ENCODE measurements at places on chromosomes 12 and 14.
A peak's percentile ranks its signal among the peaks of the same experiment; 100 is the strongest.

DNA sequence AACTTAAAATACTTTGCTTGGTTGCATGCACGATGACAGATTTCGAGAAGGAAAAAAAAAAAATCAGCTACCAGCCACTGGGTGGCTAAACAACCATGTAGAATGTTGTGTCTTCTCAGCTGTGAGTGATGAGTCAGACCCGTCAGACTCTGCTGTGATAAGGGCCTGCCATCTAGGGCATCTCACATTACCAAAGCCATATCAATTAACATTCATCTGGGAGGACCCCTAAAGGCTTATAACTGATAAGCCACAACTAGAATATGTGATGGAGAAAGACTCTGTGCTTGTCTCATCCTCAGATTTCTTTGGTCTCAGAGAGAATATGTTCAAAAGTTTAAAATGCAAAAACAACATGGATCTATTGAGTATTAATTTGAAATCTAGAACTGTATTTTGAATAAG lies 111.5 kb downstream of the PAX9 start:
- no peak for DNase-seq

- DNase-seq = no peak
Measured at GRCh38 chr14:24234095-24235005, 1.6 kb downstream of the GMPR2 start.

- no peak for DNase-seq
Measured at GRCh38 chr12:125110641-125111360, 45.6 kb downstream of the AACS start.

- DNase-seq = no peak
Measured at GRCh38 chr12:5013266-5013730, 30.4 kb upstream of the KCNA5 start.

DNA sequence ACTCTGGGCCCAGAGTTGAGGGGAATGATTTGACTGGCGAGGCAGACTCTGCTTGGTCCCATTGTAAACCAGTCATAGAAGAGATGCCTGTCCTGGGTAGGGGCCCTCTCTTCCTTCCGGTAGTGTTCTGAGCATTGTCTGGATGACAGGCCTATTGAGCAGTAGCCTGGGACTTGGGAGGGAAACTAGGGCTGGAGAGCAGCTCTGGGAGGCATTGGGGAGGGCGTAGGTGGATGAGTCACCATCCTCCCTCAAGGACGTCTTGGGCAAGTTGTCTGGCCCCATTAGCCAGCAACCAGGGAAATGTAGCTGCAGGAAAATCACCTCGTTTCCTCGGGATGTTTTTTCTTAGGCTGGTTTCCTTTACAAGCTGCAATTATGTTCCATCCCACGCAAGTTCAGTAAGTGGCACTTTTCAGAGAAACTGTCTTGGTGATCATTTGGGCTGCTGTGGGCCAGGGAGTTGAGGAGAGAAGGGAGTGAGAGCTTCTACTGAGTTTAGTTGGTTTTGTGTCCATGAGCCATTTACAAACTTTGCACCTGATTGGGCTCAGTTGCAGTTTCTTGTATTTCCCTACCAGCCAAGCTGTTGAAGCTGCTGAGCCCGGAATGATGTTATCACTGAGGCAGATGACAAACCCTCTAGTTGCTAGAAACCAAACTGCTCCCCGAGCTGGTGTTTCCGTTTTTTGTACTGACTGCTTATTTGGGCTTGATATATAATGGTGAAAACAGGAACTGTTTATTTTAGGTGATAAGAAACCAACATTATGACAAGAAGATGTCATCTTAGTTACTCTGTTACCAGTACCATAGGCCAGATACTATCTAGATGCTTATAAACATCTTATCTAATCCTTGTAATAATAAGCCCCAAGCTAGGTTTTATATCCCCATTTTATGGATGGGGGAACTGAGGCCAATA lies 147.6 kb downstream of the CHST11 start:
- peak; percentile 10 for DNase-seq

GRCh38 chr14:21070083-21070609 lies at the start of gene ARHGEF40:
TSS of gene ARHGEF40 (plus strand) at chr14:21070304. CDS start at chr14:21070397, 93 bp downstream.
- no peak for DNase-seq

- no peak for DNase-seq
Measured at GRCh38 chr14:96351986-96352385, 11.2 kb downstream of the ATG2B start.

DNA sequence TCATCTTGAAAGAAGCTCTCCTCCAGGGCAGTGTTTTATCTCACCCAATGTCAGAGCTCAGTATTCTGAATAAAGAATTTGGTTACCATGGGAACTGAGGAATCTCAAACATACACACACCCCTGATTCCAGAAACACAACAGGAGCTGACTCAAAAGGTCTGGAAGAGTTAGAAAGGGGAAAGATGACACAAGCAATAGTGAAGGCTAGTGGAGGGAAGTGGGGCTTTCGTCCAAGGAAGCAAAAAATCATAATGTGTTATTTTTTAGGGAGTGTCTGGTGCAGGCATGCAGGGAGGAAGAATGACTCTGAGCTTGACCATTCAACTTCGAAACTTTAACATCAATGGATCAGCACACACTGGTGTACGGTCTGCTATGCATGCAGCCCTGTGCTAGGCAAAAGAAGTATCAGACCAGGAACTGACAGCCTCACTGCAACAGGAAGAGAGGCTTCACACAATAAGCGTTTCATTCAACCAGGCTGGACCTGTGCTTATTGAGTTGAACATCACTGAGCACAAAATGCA lies 20.3 kb downstream of the HEBP1 start:
- DNase-seq = no peak

DNA sequence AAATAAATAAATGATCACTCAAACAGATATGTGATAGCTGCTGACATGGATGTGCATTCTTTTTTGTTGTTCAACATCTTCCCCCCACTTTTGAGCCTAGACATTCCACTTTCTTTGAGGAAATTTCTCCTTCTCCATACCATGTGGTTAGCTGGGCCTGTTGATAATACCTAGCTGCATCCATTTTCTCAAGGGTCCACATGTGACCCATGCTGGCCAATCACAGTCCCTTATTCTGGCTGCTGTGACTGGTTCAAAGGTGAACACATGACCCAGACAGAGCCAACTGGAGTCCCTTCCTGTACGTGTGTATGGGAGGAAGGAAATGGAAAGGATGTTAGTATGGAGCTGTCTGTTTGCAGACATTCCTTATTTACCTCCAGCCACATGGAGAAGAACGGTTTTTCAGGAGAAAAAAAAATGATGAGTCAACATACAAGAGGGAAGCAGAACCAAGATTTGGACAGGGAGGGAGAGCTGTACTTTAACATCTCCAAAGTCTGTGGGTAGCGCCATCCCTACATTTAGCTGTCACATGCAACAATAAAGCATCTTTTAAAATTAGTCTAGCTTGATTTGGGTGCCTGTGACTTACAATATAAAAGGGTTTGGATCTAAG lies 391.7 kb upstream of the TBX3 start:
- no peak for DNase-seq

DNA sequence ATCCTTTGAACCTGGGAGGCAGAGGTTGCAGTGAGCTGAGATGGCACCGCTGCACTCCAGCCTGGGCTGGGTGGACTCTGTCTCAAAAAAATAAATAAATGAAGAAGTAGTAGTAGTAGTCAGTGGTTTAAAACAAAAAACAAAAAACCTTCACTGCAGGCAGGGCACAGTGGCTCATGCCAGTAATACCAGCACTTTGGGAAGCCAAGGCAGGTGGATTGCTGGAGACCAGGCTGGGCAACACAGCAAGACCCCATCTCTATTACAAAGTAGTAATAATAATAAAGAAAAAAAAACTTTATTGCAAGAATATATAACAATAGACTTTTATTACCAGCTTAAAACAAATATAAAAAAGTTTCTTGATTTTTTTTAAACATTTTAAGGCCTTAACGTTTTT lies 13.8 kb upstream of the NEK9 start:
- DNase-seq = no peak

DNA sequence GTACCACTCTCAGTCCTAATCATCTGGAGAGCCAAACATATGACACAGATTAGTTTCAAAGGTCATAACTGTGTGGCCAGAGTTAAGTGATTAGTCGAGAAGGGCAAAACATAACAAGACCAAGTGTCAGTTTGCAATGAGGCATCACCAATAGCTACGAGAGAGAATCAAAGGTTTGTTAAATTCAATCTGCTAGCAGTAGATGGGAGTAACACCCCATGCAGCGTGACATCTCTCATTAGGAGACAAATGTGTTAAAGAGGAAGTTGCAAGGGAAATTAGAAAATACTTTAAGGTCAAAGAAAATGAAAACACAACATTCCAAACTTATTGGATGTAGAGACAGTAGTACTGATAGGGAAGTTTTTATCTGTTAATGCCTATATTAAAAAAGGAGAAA lies 135.7 kb upstream of the SYT10 start:
- DNase-seq = no peak

- no peak for DNase-seq
Measured at GRCh38 chr14:77495334-77495733, 3.3 kb downstream of the ISM2 start.

DNA sequence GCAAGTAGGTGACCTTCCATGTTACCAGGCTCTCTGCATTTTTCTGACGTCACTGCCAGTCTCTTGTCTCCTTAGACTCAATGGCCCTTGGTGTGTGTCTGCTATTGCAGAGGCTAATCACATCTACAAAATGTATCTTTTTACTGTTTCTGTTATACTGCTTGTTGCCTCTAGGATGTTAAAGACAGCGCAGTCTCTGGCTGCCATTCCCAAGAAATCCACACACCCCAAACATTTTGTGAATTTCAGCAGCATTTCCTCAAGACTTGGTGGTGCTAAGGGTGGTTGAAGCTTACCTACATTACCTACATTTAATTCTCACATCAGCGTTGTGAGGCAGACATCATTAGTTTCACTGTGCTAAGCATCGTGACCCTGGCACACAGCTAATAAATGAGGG lies 87.2 kb downstream of the C12orf75 start:
- DNase-seq = no peak

DNA sequence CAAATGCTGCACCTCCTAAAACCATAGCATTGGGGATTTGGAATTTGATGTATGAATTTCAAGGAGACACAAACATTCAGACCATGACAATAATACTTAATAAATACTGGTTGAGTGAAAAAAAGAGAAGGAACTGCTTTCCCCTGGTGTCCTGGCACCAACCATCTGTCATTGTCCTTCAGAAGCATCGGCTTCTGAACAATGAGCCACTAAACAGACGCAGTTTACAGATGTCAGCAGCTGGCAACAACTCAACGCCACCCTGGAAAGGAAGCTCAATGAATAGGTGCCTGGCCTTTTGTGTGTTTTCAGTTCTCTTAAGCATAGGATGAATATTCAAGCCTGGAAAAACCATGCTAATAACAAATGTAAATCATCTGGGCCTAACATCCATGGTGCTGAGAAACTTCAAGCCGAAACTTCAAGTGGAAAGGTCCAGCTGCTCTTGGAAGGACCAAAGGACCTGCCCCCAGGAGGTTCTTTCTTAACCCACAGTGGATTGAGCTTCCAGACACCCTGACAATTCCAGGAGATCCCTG lies 101.3 kb downstream of the WIF1 start:
- DNase-seq = no peak

- no peak for DNase-seq
Measured at GRCh38 chr12:53978477-53979356, 4.0 kb upstream of the HOTAIR start.

DNA sequence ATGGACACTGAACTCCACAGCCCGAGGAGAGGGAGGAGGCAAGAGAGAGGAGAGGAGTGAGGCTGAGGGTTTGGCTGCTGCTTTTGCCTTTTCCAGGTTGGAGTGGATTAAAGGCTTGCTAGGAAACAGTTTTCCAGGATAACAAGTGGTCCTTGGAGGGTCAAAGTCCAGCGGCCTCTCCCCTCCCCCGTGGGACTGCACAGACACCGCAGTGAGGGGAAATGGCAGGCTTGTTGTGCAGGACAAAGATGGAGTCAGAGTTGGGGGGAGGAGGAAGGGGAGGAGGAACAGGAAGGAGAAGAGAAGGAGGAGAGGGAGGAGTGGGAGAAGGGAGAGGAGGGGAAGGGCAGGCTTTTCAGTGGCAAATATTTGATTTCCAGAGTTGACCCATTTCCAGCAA lies 245.5 kb downstream of the RBM19 start:
- no peak for DNase-seq

DNA sequence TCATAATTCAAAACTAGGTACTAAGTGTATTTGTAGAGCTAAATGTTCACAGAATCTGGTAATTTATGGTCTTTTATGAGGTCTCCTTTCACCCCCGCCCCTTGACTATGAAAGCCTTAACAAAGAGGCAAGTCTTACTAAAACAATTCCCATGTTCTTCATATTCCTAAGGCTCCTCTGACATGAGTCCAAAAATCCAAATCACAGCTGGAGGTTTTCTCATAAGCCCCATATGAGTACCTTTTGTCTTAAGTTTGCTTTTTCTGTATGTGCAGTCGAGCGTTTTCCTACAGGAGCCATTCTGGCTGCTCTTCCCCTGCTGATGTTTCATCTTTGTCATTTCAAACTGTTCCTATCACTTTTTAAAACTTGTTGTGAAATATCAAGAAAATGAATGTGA lies 55.2 kb downstream of the SIX1 start:
- DNase-seq = no peak

DNA sequence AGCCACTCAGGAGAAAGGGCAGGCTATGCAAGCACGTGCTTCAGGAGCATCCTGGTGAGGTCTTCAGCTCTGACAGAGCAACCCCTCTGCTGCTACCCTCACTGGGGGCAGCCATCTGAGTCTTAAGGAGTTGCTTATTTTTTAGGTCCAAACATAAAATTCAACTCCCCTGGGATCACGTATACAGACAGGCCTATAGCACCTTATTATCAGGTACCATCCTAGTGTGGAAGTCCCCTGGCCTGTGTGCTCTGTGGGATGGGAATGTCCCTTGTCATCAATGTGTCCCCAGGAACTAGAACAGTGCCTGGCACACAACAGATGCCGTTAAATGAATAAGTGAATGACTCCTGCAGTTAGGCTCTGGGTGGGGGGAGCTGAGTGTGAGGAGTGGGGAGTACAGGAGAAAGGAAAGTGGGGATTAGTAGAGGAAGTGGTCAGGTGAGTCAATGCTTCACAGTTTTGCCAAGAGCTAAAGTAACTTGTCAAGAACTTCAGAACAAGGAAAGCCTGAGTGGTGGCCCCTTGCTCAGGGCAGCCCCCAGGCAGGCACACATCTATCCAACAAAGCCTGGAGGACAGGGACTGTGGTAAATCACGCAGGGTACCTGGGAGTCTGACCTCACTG lies 33.5 kb downstream of the DAD1 start:
- peak; percentile 51 for DNase-seq

- DNase-seq = no peak
Measured at GRCh38 chr12:24363177-24363754, 413.8 kb upstream of the SOX5 start.

DNA sequence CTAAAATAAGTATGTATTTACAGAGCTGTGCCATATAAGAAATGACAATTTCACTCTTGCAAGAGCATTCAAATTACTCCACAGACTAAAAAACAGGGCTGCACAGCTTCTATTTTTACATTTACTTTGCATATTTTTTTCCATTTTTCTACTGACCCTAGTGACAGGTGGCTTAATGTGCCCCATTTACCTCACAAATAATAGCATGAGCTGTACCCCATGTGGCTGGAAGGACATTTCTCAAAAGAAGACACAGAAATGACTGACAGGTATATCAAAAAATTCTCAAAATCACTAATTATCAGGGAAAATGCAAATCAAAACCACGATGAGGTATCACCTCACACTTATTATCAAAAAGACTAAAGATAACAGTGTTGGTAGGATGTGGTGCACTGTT lies 1128.6 kb downstream of the SLC16A7 start:
- no peak for DNase-seq

- DNase-seq = no peak
Measured at GRCh38 chr12:52293926-52294325, 2.6 kb upstream of the KRT81 start.
